AML-193 (cell line): ENCODE measurements at places on chromosomes 4 and X.

- no peak for DNase-seq
Measured at GRCh38 chrX:108735679-108736508, 469 bp downstream of the IRS4 start.

- no peak for DNase-seq
Measured at GRCh38 chr4:20646287-20646686, 54.0 kb upstream of the PACRGL start.

GRCh38 chr4:70559924-70560323 lies 32.1 kb upstream of the AMBN start:
- DNase-seq = no peak

DNA sequence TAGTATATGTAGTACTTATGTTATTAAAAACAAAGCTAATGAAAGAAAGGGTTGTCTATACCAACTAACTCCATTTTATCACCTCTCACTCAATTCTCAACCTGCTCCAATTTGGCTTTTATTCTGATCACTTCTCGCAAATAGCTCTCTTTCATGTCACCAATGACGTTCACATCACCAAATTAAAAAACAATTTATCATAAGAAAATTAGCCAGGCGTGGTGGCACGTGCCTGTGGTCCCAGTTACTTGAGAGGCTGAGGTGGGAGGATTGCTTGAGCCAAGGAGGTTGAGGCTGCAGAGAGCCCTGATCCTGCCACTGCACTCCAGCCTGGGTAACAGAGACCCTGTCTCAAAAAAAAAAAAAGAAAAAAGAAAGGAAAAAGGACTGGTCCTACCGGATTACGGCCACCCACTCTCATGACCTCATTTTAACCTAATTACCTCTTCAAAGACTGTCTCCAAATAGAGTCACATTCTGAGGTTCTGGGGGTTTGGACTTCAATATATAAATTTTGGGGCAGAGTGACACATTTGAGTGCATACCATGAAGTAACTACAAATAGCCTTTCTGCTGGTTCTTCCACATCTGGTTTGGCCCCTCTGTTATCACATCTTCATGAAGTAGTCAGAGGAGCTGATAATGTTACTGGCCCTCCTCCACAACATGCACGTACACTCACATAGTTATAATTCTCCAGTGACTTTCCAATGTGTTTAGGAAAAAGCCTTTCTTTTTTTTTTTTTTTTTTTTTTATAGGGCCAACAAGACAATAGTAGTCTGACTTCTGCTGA lies 15.8 kb upstream of the RBMX start:
- DNase-seq = no peak

- no peak for DNase-seq
Measured at GRCh38 chrX:9330249-9330982, 134.4 kb upstream of the TBL1X start.

DNA sequence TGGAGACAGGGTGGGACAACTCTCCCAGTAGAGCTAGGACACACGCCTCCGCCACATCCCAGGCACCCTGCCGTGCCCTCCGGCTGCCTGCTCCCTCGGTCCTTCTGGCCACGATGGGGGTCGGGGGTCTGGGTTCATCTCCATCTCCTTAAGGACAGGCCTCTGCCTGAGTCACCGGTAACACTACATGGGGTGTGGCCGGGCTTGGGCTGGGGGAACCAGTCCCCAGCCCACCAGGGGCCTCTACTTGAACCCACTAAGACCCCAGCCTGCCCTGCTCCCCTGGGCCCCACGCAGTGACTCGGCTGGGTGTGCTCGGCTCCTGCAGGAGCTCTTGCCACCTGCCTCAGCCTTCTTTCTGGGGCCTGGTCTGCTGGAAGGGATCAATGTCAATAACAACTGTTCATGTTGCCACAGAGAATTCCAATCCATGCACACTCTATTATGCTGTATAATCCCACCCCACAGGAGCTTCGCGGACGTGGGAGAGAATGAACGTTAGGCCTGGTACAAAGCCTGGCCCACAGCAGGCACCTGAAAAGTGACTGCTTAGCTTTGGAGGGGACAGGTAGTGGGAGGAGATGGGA lies 177.7 kb upstream of the PSAPL1 start:
- DNase-seq = no peak

- DNase-seq = no peak
Measured at GRCh38 chr4:181962321-181962720, 280.9 kb upstream of the TENM3 start.

- DNase-seq = no peak
Measured at GRCh38 chrX:10726647-10727046, 106.3 kb upstream of the MID1 start.

- no peak for DNase-seq
Measured at GRCh38 chr4:31034550-31034949, 314.4 kb downstream of the PCDH7 start.

DNA sequence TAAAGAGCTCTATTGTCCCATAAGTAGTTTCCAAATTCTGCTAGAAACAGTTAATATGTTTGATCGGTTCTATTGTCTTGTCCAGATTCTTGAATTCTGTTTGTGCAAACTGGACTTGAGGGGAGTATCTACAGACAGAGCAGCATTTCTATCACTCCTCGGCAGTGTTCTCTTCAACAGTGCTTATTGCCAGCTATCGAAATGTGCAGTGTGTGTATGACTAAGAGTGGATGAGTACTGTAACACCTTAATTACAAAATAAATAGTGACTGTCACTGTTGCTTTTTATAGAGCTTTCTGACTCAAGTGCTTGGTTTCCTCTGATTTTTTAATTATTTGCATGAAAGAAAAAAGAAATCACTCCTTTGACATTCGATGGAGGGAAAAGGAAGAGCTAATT lies 274.6 kb downstream of the RPA4 start:
- no peak for DNase-seq

GRCh38 chr4:8583655-8584025 lies 3.4 kb downstream of the GPR78 start:
- no peak for DNase-seq

DNA sequence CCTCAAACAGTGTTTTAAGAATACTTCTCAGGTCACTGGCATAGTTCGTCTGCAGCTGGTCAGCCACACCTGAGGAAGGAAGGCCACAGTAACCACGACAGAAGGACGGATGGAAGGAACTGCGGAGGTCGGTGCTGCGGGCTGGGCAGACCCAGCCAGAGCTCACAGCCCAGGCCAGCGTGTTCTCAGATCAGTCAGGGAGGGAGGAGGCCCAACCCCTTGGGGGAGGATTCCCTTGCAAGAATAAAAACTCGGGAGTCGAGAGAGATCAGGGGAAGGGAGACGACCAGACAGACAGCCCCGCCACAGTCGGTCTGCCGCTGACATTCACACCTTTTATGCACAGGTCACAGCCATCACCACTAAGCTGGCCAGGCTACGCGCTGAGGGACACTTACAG lies 11.3 kb upstream of the MXD4 start:
- DNase-seq = no peak

DNA sequence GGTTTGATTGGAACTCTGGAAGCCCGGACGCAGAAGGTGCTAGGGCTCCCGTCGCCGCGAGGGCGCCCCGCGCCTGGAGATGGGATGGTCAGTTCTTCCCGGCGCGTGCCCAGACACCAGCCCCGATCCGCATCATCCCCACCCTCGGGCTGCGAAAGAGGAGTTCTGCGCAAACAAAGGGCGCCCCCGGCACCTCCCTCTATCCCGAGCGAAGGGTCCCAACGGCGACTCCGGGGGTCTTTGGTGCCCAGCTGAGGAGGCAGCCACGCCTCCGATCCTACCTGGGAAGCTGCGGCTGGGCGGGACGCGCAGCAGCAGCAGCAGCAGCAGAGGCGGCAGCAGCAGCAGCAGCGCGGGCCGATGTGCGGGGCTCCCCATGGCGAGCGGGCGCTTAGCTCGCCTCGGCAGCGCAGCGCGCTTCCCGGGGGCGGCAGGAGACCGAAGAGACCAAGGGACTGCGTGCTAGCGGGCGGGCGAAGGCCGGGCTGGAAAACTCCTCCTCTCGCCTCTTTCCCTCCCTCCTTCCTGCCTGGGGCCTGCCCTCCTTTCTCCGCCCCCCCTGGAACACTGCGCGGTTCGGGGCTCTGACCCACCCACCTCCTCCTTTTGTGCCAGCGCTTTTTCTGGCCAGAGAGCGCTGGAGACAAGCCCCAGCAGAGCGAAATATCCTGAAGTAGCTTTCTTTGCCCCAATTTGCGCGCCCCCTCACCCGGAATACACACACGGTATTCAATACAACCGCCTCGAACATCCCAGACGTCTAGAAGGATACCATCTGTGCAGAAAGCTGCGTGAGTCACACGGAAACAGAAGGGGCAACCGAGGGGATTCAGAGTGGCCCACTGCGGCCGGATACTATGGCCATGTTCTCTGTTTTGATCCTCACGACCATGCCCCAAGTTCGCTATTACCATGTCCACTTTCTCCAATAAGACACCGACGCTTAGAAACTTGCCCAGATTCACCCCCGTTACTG lies at the start of gene SRPX:
TSS of gene SRPX (minus strand) at position 457 of the 976 bp plus-strand sequence. CDS start at position 378, 79 bp downstream.
- DNase-seq = no peak

GRCh38 chr4:70371987-70372386 lies 10.9 kb upstream of the SMR3B start:
- DNase-seq = no peak

DNA sequence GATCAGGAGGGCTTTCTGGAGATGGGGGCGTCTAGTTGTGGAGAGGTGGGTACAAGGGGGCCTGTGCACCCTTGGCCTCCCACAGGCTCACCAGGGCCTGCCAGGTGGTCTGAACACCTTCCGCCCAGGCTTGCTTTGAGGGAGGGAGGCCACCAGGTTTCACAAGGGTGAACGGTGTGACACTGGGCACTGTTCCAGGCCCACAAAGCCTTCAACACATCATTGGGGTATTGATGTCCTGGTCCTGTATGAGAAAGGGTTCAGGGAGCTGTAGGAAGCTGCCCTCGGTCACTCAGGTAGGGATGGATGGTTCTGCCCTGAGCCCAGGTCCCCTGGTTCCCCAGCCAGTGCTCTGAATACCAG lies 6.0 kb downstream of the HTRA3 start:
- no peak for DNase-seq

- no peak for DNase-seq
Measured at GRCh38 chr4:180350901-180351300, 1892.3 kb upstream of the TENM3 start.

- no peak for DNase-seq
Measured at GRCh38 chrX:74465424-74465823, 44.1 kb downstream of the SLC16A2 start.

DNA sequence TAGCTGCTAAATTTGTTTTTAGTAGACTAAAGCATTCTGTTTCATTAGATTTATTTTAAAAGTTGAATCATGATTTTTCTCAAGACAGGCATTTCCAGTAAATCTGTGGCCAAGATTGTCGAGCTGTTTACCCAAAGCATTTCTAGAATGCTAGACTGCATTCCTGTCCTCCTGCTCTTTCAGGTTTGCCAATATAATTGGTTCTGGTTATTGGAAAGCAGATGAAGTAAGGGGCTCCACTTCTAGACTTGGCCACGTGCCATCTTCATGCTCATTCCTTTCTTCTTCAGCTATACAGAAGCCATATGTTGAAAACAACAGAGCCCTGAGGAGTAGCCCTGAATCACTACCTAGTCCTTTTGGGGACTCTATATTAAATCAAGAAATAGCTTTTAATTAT lies 62.5 kb downstream of the PGRMC2 start:
- no peak for DNase-seq

- no peak for DNase-seq
Measured at GRCh38 chr4:96455045-96455720, 615.3 kb downstream of the PDHA2 start.

- DNase-seq = peak; percentile 59
Measured at GRCh38 chr4:5812506-5813229, 80.2 kb downstream of the CRMP1 start.

- DNase-seq = no peak
Measured at GRCh38 chrX:152530967-152531366, 79.9 kb upstream of the GABRA3 start.

GRCh38 chr4:24516926-24517325 lies 67.4 kb downstream of the DHX15 start:
- no peak for DNase-seq

GRCh38 chr4:123399627-123400358 lies 3.2 kb downstream of the SPRY1 start:
- no peak for DNase-seq

- DNase-seq = peak; percentile 41
Measured at GRCh38 chr4:55554453-55555030, 7.8 kb upstream of the CLOCK start.

GRCh38 chrX:12582649-12583048 lies 208.6 kb upstream of the PRPS2 start:
- DNase-seq = no peak

DNA sequence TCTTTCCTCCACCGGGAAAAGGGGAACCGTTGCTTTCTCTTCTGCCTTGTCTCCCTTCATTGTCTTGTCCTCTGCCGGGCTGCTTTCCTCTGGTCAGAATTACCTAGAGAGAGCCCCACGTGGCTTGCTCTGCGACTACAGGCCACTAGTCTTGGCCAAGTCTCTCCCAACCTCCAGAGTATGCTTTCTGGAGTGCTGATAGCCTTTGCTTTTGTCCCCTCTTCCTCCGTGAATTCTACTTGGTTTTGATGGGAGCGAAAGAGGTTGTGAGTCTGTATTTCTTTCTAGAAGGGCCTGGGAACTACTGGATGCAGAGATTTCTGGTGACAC lies 5.3 kb upstream of the POU4F2 start:
- no peak for DNase-seq

DNA sequence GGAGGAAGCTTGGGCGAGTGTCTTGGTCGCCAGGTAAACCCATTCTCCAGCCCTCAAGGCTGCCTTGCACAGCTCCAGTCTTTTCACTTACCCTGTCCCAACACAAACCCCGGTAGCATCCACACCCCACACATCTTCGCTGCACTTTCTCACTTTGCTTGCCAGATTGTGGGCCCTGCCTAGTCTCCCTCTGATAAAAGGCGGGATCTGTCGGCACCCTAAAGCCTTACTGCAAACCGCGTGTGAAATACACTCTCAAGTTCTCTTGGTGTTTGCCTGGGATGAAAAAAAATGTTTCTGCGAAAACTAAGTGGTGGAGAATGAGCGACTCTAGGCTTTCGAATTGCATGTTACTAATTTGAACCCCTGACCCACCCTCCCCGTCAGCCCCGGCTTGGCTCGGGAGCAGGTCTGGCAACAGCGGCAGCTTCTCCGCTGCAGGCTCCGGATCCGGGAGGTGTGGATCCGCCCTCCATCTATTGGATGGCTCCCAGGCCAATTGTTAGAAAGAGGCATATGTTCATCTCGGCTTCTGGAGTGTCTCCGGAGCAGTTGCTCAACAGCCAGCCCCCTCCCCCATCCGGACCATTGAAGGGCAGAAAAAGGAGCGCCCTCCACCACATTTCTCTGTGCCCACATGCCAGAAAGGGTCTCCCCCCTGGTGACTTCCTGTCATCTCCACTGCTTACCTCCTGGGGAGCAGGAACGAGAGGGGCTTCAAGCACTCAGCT lies 3.0 kb upstream of the CITED1 start:
- no peak for DNase-seq
